T1000 (cell line): ENCODE measurements at places on chromosomes 1 and 21.

DNA sequence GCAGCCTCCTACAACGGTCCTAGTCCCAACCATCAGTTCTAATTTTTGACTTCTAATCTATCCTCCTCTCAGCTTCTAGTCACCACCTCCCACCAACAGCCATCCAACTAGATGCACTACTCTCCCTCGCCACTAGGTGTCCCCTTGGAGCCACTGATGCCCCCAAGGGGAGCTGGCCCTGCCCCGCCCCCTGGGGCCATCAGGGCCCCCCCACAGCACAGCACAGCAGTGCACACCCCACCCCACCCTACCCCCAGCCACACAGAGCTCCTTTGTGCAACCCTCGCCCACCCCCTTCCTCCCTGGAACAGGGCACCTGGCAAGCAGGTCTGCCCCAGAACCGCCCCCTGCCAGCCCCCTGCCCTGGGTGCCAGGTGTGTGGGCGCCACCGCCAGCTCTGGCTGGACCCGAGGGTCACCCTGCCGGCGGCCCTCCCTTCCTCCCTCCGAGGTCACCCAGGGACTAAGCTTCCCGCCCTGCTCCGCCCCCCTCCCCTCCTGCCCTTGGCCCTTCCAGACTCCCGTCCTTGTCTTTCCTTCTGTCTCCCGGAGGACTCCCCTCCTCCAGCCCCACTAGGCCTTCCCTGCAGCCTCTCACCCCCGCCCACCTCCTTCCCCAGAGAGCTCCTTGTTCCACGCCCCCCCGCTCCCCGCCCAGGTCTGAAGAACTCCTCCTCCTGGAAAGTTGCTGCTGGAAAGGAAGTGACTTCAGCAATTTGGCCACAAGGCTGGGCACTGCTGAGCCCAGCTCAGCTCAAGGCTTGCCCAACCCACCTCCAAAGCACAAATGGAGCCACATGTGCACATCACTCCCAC lies 47.0 kb downstream of the AHDC1 start:
- peak; percentile 85 for DNase-seq

DNA sequence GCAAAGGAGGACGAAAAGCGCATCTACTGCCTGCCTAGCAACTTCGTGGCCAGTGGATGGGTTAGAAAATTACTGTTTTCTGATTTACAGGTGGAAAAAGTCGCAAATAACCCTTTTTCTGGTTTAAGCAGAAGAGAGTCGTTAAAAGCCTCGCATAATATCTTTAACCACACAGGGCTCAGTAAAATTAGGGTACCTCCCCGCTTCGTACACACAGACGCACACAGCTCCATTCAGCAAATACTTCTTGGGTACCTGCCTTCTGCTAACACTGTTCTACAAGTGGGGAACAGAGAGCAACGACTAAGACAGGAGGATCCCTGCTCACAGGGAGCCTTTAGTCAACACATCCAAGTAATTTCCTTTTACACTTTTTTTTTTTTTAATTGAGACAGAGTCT lies 704 bp downstream of the ALG6 start:
- DNase-seq, result peak; percentile 23

DNA sequence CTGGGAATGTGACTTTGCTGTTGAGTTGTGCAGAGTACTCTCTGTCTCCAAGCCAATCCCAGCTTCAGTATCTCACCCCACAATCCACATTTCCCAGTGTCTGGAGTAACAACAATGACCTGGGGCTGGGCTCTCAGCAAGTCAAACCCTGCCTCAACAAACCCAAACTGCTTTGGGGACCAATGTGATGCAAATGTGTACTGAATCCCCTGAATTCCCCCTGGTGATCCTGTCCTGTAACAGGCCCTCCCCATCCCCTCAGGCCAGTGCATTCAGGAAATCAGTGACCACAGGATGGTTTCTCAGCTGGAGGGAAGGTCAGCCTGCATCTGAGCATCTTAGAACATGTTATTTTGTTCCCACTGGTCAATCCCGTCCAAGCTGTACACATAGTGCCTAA lies 36.7 kb upstream of the HAO2 start:
- DNase-seq, result no peak

DNA sequence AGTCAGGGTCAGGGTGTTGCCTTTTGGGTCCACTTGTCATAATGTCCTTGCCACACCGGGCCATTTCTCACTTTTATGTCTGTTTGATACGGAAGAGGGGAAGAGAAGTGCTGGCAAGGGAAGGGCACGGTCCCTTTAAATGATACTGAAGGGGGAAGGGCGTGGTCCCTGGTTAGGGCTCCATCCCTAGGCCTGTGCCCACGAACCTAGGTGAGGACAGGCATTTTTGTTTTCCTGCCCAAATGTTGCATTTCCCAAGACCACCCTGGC lies 25.2 kb downstream of the B3GALT5 start:
- DNase-seq, result no peak

- DNase-seq, result no peak
Observed at GRCh38 chr21:37566790-37567615, 200.4 kb downstream of the DYRK1A start.
